ENCODE measurements at places on chromosomes 2 and 18.

DNA sequence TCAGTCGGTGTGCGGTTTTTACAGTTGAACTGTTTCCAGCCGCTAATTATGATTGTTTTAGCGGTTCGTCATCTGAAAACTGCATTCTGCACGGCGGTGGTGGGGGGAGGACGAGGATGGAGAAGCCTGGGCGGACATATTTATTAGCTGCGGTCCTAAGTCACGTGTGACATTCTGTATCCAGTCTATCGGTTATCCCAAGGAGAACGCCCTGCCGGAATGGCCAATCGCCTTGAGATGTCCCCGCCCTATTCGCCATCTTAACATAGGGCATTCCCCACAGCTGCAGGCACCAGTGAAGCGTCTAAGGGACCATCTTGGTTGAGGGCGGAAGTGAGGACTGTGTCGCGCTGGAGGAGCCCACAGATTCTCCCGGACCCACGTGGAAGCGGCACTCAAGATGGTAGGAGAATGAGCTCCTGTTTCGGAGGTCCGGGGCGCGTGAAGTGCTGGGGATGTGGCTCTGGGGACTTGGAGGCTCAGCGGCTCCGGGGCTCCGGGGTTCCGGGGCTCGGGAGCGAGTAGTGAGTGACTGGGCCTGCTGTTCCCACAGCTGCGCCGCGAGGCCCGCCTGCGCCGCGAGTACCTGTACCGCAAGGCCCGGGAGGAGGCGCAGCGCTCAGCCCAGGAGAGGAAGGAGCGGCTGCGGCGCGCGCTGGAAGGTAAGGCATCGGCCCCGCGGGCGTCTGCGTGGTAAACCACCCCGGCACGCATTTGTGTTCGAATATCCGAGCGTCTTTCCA is at the start of gene IMP4:
TSS of gene IMP4 (plus strand) at position 365 of the 743 bp plus-strand sequence. CDS start at position 401, 36 bp downstream.
- peak; percentile 100 for DNase-seq

- DNase-seq: no peak
Measured at GRCh38 chr2:696463-696862, 19.3 kb upstream of the TMEM18 start.

DNA sequence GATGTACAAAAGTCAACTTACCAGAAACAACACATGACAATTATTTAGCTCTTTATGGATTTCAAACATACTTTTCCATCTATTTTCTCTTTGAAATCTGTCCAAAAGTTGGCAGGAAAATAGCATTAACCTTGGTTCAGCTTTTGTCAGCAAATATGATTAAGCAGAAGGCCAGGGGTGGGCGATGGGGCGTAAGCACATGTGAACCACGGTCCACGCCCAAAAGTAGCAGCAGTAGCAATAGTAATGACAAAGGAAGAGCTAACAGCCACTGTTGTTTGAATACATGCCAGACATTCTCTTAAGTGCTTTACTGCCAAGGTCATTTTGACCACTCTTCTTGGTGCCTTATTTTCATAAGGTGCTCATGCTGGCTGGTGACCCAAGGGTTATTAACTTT is 73.5 kb downstream of the ANTXR1 start:
- no peak for DNase-seq

DNA sequence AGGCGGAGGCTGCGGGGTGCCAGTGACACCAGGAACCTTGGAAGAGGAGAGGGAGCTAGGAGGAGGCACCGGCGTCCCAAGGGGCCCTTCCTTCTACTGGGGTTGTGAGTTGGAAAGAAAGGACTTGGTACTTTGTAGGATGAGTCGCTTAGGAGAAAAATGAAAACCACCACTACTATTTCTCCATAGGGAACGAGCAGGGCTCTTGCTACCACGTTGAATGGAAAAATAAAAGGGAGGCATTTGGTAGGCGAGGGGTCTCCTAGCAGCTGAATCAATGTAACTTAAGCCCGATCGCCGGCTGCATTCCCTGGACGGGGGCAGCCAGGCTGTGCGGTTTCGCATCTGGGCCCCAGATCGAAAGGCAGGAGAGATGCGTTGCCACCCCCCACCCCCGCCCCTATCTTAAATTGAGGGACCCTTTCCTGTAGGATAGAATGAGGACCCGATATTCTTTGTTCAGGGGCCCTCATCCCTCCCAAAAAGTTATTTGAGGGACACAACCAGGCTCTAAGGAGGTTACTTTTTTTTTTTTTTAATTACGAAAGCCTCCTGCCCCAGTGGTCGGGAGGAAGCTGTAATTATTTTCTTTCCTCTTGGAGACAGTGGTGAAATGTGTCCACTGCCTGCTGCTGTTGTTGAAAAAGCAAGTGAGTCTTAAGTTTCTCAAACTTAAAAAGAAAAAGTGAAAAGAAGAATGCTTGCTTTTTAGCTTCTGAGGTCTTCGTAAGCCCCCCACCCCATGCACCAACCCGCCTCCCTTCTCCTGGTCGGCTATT is 1.3 kb downstream of the IGFBP2 start:
- DNase-seq: no peak

GRCh38 chr2:149167001-149167780 is 128.7 kb downstream of the LYPD6B start:
- peak; percentile 31 for DNase-seq

- DNase-seq: no peak
Measured at GRCh38 chr2:96359310-96359709, 23.7 kb downstream of the NCAPH start.

DNA sequence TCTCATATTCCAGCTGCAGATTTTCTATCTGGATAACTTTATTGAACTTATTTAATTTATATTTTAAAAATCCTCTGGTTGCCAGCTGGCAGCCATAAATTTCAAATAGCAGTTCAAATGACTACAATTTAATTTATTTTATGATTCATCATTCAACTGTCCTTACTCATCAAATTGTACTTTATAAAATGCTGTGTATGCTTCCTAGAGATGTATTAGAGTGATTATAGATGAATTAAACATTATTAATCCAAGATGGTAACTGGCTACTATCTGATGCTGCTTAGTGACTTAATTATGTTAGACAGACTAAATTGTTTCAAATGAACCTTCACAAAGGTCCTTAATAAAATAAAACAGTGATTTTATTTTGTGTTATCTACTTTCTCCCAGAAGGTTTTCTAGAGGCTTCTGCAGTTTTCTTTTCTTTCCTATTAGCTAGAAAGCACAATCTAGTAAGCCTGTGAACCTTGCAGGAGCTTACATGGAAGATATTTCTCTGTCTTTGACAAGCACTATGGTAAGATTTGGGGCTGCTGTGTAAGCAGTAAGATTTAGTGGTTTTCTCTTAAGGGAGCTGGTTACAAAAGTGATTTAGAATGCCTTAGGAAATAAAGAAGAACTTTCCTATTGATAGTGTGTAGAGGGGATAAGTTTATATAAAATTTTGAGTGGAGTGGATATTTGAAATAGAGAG is 322.3 kb downstream of the FSIP2 start:
- no peak for DNase-seq

Measured in HFFc6 (cell line).